ENCODE measurements at places on chromosomes 16 and 17.

DNA sequence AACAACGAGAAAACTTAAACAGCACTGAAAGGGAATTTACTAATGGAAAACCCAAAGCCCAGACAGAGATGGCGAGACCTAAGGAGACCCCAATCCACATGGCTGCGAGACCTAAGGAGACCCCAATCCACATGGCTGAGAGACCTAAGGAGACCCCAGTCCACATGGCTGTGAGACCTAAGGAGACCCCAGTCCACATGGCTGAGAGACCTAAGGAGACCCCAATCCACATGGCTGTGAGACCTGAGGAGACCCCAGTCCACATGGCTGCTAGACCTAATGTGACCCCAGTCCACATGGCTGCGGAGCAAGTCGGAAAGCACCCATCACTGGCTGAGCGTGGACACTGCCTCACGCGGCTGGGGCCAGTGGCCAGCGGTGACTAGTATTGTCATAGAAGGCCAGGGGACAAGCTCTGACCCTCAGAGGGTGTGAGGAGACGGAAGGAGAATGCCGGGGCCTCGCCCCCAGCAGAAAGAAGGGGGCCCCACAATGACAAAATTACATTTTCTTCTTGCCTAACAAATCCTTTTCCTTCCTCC lies 241.8 kb downstream of the C16orf95 start:
- no peak for DNase-seq

- no peak for DNase-seq
Observed at GRCh38 chr17:1945621-1946020, 79.5 kb downstream of the RTN4RL1 start.

DNA sequence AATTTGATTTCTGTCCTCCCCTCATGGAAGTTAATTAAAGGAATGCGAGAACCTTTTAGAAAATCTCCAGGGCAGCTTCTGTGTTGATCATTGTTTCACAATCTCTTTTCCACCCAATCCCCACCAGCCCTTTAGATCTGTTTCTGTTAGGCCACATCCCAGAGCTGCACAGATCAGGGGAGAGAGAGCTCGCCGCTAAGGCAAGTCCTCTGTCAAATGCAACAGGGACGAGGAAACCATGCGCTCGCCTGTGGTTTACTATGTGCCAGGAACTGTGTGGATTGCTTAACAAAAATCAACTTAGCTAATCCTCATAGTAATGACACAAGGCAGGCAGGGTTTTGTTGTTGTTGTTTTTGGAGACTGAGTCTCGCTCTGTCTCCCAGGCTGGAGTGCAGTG lies 115.4 kb downstream of the SALL1 start:
- no peak for DNase-seq

GRCh38 chr17:82101767-82102679 lies 4.0 kb upstream of the FASN start:
- DNase-seq, result no peak

GRCh38 chr17:8921147-8921546 lies 44.4 kb downstream of the PIK3R5 start:
- no peak for DNase-seq

DNA sequence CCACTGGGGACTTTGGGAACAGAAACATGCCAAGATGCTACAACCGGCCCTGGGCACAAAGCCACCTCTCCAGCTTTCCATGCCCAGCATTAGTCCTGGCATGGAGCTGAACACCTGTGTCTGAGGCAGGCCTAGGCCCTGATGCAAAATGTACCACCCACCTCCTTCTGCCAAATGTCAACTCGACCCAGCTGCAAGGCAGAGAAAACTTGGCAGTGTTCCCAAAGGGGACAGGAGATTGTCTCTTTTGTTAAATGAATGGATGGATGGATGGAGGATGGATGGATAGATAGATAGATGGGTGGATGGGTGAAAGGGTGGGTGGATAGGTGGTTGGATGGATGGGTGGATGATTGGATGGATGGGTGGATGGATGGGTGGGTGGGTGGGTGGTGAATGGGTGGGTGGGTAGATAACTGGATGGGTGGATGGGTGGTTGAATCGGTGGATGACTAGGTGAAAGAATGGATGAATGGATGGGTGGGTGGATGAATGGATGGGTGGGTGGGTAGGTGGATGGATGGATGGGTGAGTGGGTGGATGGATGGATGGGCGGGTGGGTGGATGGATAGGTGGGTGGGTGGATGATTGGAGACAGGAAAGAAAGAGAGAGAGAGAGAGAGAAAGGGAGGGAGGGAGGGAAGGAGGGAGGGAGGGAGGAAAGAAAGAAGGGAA lies 73.4 kb upstream of the TNRC6C start:
- DNase-seq, result no peak

Measured in cortex of kidney (tissue), 1 donor.